NCI-H345 (cell line): ENCODE measurements at places on chromosomes 2 and 18.

DNA sequence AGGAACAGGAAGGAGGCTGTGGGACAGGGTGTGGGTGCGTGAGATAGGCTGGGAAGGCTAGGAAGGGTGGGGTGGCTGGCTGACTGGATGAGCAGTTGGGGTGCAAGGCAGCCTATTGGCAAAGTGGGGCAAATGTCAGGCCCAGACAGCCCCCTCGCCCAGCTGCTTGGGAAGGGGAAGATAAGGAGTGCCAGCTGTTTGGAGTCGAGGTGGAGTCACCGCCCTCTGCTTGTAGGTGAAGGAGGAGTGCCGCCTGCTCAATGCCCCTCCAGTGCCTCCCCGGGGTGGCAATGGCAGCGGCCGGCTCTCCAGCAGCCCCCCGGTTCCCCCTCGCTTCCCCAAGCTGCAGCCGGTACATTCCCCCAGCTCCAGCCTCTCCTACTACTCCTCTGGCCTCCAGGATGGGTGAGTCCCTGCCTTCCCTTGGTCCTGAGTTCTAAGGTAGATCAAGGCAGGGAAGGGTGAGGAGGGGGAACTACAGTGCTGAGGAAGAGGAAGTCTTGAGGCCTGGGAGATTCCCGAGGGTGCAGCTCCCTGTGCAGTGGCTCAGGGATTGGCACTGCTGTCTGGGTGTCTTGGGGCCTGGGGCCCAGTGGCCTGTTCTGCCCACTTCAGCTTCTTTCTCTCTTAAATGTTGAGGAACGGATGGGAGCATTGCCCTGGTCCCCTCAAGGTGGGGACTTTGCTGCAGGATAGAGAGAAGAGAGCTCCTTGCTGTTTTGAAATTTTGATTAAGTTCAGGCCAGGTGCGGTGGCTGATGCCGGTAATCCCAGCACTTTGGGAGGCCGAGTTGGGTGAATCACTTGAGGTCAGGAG, 13.3 kb downstream of the GAREM2 start:
- no peak for DNase-seq

DNA sequence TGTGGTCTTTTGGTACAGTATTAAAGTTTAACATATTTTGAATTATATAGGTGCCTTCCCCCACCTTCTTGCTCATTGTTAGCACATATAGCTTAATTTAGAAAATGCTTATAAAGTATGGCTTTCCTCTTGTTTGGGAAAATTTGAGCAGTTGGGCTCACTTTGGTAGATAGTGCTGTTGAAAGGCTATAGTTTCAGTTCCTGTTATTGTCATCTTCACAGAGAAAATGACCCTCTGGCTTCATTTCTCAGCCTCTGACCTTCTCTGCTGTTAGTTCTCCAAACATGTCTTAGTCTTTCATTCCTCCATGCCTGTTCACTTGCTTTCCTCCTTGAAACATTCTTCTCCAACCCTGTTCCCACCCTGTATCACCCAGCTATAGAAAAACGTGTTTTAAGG, 200.6 kb downstream of the WDR7 start:
- DNase-seq = no peak

DNA sequence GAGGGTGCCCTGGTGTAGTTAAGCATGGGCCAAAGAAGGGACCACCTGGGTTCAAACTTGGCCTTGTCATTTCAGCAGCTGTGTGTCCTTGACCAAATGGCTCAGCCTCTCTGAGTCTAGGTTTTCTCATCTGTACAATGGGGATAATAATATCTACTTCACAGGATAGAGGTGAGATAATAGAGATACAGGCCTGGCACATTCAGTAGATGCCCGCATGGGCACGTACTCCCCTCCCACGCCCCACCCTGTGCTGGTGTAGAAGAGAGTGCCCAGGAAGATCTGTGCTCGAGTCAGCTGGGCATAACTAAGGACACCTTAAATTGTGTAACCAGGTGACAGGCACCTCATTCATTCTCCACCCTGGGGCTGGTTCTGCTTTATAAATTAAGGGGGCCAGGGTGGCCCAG, 8.4 kb upstream of the TMEM185B start:
- DNase-seq = no peak

DNA sequence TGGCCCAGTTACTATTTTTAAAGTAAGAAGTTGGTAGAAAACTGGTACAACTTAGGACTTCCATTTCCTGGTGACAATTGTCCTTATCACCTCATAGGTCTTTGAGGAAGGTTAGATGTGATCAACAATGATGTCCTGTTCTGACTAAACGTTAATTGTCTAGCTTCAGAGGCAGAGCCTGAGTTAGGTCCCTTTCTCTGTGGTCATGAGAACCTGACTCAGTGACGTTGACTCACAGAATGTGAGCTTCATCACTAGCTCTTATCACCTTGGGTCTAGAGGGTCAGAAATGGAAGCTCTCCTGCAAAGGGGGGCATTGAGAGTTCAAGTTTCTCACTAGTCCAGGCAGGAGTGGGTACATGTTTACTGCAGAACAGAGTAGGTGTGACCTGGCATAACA, 60.6 kb upstream of the ATP8B1 start:
- no peak for DNase-seq

DNA sequence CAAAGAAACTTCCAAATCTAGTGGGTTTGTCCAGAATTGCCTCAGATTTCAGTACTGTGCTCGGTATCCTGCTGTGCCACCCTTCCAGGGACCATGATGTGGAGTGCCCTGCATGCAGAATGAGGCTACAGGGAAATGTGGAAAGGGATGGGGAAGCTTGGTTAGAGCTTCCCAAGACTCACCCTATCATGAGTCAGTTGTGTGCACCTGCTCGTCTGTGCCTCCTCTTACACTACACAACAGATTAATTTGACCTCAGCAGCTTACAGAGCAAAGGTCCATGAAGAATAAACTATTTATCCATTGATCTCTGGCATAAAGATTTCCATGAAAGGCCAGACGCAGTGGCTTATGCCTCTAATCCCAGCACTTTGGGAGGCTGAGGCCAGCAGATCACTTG, 21.3 kb upstream of the NCK2 start:
- DNase-seq = no peak

- peak; percentile 19 for DNase-seq
These were observed 86.0 kb upstream of the ALPP start for GRCh38 chr2:232292395-232293154.

DNA sequence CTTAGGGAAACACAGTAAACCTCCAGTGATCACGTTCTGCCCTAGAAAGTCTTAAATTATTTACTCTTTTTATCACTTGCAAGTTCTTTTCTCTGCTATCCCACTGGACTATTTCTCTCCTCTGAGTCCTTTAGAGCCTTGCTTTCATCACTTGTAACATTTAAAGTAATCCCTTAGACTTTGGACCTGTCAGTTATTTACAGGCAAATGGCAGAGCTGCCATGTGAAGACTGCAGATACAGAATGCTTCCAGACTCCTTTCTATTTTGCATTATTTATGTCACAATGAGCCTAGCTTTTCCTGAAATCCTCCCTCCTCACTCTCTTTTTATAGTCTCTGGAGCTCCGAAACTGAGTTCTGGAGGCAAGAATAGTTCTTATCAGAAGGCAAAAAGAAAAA, 325.6 kb upstream of the TRIB2 start:
- no peak for DNase-seq

GRCh38 chr2:21658907-21659477, 535.2 kb downstream of the TDRD15 start:
- no peak for DNase-seq

GRCh38 chr2:20472569-20472968, 25.7 kb downstream of the RHOB start:
- no peak for DNase-seq

DNA sequence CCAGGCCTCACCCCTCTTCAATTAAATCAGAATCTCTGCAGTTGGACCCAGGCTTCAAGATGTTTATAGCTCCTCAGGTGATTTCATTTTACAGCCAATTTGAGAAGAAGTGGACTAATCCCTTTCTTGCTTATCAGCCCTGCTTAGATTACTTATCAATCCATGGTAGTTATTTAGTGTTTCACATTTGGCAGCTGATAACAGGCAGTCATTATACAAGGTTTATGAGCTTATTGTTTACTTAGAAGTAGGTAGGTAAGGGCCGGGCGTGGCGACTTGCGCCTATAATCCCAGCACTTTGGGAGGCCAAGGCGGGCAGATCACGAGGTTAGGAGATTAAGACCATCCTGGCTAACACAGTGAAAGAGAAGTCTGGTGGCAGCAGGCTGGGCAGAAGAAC, 237.5 kb downstream of the CTNNA2 start:
- no peak for DNase-seq

DNA sequence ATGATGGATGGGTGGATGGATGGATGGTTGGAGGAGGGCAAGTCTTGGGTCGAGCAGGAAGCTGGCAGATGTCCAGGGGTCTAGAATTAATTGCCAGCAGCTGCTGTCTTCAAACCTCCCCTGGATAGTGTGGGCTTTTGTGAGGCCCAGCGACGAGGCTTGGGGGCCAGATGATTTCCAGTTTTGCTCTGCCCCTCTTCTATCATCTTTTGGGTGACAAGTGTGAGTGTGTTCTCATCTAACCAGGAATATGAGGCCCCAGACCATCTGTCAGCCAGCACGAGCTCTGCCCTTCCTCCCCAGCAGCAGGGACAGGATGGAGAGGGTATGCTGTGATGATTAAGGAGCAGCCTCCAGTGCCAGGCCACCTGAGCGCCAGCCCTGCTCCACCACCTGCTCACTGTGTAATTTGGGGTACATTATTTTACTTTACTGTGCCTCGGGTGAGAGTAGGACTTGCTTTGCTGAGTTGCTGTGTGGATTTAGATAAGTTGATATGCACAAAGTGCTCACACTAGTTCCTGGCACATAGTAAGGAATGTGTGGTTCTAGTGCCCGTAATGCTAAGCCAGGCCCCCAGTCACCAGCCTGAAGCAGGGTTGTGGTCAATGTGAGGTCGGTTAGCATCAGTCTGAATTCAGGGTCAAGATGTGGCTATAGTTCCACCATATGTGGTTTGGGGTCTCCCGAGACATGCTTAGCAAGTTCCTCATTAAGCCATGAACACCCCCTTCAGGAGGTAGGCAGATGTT, 251.1 kb downstream of the CYP26B1 start:
- no peak for DNase-seq

- peak; percentile 28 for DNase-seq
These were observed 195.4 kb downstream of the FAM210A start for GRCh38 chr18:13530879-13531387.

- no peak for DNase-seq
These were observed 106.8 kb upstream of the LYPD6 start for GRCh38 chr2:149223472-149224095.

- DNase-seq = peak; percentile 75
These were observed at the start of gene MC5R for GRCh38 chr18:13823707-13824395. Gene MC5R, plus strand, starts transcription at chr18:13824149. Its CDS starts 1,617 bp downstream, at chr18:13825766.

GRCh38 chr18:9069601-9070000, 32.9 kb upstream of the NDUFV2 start:
- DNase-seq = no peak

DNA sequence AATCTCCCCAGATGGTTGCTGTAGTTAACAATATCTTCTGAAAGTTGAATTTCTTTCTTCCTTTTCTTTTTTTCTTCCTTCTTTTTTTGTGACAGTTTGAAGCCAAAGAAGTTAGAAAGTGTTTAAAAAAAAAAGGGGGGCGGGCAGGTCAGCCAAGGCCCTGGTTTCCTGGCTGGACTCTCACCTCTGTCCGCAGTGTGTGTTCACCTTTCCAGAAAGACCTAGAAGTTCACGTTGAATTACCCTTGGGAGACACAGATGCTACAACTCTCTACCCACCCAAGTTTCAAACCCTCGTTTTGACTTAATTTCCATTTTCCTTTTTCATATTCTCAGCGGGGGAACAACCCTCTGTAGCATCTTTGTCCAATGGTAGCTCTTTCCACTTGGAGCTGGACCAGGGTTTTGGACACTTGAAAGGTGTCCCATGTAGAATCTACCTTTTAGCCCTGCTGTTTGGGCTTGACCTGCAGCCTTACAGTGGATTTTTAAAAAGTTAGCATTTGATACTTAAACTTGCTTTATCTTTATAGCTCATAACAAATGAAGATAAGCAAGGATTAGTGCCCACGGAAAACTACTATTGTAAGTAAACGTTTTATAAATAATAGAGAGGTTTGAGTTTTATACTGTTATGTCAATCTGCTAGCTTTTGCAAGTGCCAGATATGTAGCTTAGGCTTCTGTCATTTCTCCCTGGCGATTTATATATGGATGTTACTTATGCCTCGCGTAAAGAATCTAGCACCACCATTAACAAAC, 20.0 kb downstream of the MEP1B start:
- no peak for DNase-seq

- DNase-seq = no peak
These were observed 422.5 kb upstream of the CRIM1 start for GRCh38 chr2:35933031-35933430.

DNA sequence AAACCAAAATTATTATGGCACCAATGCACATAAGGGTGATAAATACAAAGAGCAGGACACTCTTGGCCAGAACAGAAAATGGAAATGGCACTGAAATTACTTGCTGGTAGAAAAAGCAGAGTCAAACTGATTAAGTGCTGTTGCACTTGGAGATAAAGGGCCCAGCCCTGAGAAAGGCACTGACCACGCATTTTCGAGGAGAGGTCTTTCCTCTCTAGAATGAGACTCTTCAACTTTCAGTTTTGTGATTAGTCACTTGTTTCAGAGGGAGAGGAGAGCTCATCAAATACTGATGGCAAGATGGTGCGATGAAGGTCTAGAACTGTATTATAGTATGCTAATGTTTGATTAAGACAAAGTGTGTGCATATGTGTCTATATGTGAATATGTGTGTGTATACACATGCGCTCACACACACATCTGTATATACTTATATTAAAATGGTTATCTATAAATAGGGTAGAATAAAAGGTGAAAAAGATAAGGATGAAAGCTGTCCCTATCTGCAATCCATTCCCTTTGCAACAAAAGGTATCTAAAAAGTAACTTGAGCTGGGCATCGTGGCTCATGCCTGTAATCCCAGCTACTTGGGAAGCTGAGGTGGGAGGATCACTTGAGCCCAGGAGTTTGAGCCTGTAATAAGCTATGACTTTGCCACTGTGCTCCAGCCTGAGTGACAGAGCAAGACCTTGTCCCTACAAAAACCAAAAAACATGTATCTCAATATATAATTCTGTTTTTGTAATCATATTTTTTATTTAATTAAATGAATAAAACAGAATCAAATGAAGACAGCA, 48.8 kb upstream of the ZDBF2 start:
- no peak for DNase-seq

- DNase-seq = no peak
These were observed 14.7 kb downstream of the ZNF142 start for GRCh38 chr2:218644721-218645120.

GRCh38 chr2:12097859-12098258, 351.4 kb downstream of the LPIN1 start:
- DNase-seq = no peak

GRCh38 chr2:53314718-53315117, 452.9 kb upstream of the CHAC2 start:
- no peak for DNase-seq

- no peak for DNase-seq
These were observed 119.6 kb downstream of the ZFP36L2 start for GRCh38 chr2:43106559-43107527.

DNA sequence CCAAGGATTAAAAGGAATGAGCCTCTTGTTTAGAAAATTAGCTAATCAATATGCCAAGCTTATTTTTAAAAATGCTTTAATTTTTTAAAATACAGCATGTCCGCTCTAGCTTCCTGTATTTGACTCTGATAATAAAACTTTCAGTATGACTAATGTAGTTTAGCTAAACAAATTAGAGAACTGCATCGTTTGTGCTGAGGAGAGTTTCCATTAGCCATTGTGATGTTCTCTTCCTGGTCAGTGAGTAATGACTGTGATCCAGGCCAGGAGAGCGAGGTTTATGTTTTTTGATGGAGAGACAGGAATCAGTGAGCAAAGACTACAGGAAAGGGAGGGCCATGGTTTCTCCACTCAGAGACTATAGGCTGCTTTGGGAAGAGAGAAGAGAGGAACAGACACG, 237.2 kb upstream of the ETAA1 start:
- DNase-seq = no peak

- peak; percentile 28 for DNase-seq
These were observed 40.5 kb upstream of the ACTR2 start for GRCh38 chr2:65186872-65187851.
